Fibroblast of lung (primary cell): ENCODE measurements at places on chromosomes 2 and 18. TPM values are rescaled to one million over a fixed set of nuclear protein-coding genes. Genes with fewer than 3 reads are reported as not detected.

The GALNT5 gene
- total RNA-seq, result 32.4 and 199 TPM in 2 replicates

The KCNE4 gene
- 11.0 and 25.3 TPM in 2 replicates for total RNA-seq

GRCh38 chr18:49934457-49934856, 121.1 kb upstream of the ACAA2 start:
- peak; percentile 25 for DNase-seq

The CHRNA1 gene
- total RNA-seq, result 0.33 TPM in 1 of 2 replicates, not detected in the other
